GM23248 (cell line): ENCODE measurements at places on chromosomes 1 and 21. TPM values are rescaled to one million over a fixed set of nuclear protein-coding genes. Genes with fewer than 3 reads are reported as not detected.

DNA sequence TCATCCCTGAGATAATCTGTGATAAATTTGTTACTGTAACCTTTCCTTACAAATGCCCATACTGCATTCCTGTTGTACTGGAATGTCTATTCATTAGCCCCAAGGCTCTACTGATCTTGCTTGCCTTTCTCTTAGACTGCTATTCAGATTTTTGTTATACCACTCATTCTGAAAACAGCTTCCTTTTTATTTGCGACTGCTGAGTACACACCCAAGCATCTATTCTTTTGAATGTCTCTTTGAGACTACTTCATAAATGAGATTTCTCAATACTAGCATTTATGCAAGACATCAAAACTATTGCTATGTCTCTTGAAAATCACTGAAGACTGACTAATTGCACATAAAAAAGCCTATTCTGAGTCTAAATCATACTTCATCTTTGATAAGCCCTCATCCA lies 38.6 kb downstream of the DENND1B start:
- H3K36me3 ChIP-seq = no peaks in the 10 kb centered on the region
- H3K27me3 ChIP-seq = no peaks in the 10 kb centered on the region
- DNase-seq = peak; percentile 88
- H3K4me1 ChIP-seq = peaks cover 24% of the 10 kb centered on the region
- H3K4me3 ChIP-seq = no peak overlapping the region
- peak overlapping the region; percentile 40 for H3K27ac ChIP-seq

- H3K36me3 ChIP-seq = no peaks in the 10 kb centered on the region
- no peaks in the 10 kb centered on the region for H3K4me1 ChIP-seq
- H3K27me3 ChIP-seq = no peaks in the 10 kb centered on the region; the same call in 1 of the 2 replicates
- no peak overlapping the region for H3K4me3 ChIP-seq
Measured at GRCh38 chr1:233735847-233736246, 121.9 kb downstream of the KCNK1 start.

GRCh38 chr1:228292609-228292911 lies 84.7 kb downstream of the OBSCN start:
- no peak for DNase-seq
- no peaks in the 10 kb centered on the region for H3K4me1 ChIP-seq
- no peaks in the 10 kb centered on the region for H3K27me3 ChIP-seq
- H3K36me3 ChIP-seq = no peaks in the 10 kb centered on the region
- H3K27ac ChIP-seq = no peak overlapping the region
- H3K4me3 ChIP-seq = no peak overlapping the region

DNA sequence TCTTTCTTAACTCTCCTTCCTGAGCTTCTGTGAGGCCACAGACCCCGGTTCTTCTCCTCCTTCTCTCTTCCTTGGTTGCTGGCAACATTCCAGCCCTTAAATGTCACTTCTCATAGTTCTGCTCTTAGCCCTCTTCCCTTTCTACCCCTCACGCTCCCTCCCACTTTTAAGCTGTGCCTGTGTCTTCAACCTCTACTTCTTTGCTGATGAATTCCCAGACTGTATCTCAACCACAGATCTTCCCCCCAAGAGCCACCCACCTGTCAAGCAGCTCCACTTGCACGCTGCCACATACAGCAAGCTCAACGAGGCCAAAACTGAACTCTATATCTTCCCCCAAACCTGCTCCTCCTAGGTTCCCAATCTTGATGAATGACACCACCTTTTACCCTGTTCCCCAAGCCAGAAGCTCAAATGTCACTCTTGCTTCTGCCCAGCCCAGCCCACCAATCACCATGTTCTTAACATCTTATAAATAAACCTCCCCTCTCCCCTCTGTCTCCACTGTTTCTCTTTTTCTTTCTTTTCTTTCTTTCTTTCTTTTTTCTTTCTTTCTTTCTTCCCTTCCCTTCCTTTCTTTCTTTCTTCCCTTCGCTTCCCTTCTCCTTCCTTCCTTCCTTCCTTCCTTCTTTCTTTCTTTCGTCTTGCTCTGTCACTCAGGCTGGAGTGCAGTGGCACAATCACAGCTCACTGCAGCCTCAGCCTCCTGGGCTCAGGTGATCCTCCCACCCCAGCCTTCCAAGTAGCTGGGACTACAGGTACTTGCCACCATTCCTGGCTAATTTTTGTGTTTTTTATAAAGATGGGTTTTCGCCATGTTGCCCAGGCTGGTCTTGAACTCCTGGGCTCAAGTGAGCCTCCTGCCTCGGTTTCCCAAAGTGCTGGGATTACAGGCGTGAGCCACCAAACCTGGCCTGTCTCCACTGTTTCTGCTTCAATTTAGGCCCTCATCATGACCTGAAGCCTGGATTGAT lies 19.8 kb upstream of the PTP4A2 start:
- H3K27me3 ChIP-seq = no peaks in the 10 kb centered on the region
- no peaks in the 10 kb centered on the region for H3K36me3 ChIP-seq
- H3K27ac ChIP-seq = no peak overlapping the region
- peaks cover 30% of the 10 kb centered on the region for H3K4me1 ChIP-seq

DNA sequence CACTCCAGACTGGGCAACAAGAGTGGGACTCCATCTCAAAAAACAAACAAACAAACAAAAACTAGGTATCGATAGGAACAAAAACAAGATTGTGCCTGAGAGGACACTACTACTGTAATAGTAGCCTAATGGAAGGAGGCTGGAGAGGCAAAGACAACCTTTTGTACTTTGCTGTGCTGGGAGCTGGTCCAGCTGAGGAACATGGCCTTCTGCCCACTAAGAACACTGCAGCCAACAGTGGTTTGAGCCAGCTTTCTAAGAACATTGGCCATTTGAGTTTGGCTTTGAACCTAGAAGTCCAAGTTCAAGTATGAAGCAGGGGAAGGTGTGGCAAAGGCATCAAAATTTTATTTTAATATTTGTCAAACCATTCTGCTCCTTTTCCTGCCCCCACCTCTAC lies 22.7 kb upstream of the RGS8 start:
- no peaks in the 10 kb centered on the region; the same call in 1 of the 2 replicates for H3K27me3 ChIP-seq
- H3K4me1 ChIP-seq = no peaks in the 10 kb centered on the region
- H3K4me3 ChIP-seq = no peak overlapping the region
- H3K36me3 ChIP-seq = no peaks in the 10 kb centered on the region

The LRRN2 gene
- 0.22 TPM in 1 of 2 replicates, not detected in the other for total RNA-seq

The CFHR4 gene
- not detected in 2 replicates for total RNA-seq

The NR1I3 gene
- not detected in 2 replicates for total RNA-seq

The FAM78B gene
- total RNA-seq = 0.43 TPM in 1 of 2 replicates, not detected in the other

The SERPINC1 gene
- total RNA-seq = not detected in 2 replicates

The LYPD8 gene
- total RNA-seq = not detected in 2 replicates

The HTR6 gene
- not detected in 2 replicates for total RNA-seq
